ENCODE measurements at places on chromosomes 5 and 9. TPM values are rescaled to one million over a fixed set of nuclear protein-coding genes. Genes with fewer than 3 reads are reported as not detected.

- H3K4me3 ChIP-seq: no peak overlapping the region
- no peak overlapping the region for H3K27ac ChIP-seq
- DNase-seq: no peak
- no peaks in the 10 kb centered on the region for H3K36me3 ChIP-seq
- no peaks in the 10 kb centered on the region for H3K27me3 ChIP-seq
Measured at GRCh38 chr5:18828351-18828750, 1159.6 kb downstream of the CDH18 start.

DNA sequence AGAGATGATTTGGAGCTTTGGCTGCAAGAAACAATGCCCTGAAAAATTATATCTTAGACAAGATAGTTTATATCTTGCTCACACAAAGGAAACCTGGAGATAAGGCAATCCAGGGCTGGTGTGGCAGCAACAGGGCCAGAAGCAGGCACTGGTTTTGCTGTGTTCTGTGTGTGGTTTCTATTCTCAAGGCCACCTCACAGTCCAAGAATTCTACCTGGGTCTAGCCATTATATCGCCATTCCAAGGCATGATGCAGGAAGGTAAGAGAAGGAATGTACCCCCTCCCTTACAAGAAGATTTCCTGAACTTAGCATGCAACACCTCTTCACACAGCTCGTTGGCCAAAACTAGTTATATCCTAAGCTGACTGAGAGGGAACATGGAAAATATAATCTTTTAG is 74.5 kb upstream of the MEGF10 start:
- no peaks in the 10 kb centered on the region for H3K27me3 ChIP-seq
- DNase-seq: no peak
- H3K36me3 ChIP-seq: no peaks in the 10 kb centered on the region
- H3K4me3 ChIP-seq: no peak overlapping the region
- no peak overlapping the region for H3K27ac ChIP-seq
- H3K4me1 ChIP-seq: no peaks in the 10 kb centered on the region

DNA sequence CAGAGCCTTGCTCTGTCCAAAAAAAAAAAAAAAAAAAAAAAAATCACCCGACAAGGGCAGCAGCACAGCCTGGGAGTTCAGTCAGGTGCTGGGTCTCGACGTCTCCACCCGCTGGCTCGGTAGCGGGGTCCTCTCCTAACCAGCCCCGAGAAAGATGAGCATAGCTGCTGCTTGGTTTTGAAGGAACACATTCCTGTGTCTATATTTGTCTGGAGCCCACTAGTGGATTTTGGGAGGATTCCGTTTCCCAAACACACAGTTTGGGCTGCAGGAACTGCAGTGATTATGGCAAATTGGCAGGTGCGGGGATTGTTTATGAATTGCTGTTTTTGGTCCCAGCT is 1.2 kb downstream of the OTULINL start:
- H3K4me1 ChIP-seq: peaks cover 17% of the 10 kb centered on the region
- no peak for DNase-seq
- H3K36me3 ChIP-seq: no peaks in the 10 kb centered on the region
- H3K27me3 ChIP-seq: no peaks in the 10 kb centered on the region
- peak overlapping the region; percentile 56 for H3K27ac ChIP-seq

- no peaks in the 10 kb centered on the region for H3K4me1 ChIP-seq
- no peak for DNase-seq
- no peaks in the 10 kb centered on the region for H3K27me3 ChIP-seq
- no peak overlapping the region for H3K27ac ChIP-seq
- H3K36me3 ChIP-seq: no peaks in the 10 kb centered on the region
Measured at GRCh38 chr5:119470851-119471451, 18.7 kb downstream of the HSD17B4 start.

DNA sequence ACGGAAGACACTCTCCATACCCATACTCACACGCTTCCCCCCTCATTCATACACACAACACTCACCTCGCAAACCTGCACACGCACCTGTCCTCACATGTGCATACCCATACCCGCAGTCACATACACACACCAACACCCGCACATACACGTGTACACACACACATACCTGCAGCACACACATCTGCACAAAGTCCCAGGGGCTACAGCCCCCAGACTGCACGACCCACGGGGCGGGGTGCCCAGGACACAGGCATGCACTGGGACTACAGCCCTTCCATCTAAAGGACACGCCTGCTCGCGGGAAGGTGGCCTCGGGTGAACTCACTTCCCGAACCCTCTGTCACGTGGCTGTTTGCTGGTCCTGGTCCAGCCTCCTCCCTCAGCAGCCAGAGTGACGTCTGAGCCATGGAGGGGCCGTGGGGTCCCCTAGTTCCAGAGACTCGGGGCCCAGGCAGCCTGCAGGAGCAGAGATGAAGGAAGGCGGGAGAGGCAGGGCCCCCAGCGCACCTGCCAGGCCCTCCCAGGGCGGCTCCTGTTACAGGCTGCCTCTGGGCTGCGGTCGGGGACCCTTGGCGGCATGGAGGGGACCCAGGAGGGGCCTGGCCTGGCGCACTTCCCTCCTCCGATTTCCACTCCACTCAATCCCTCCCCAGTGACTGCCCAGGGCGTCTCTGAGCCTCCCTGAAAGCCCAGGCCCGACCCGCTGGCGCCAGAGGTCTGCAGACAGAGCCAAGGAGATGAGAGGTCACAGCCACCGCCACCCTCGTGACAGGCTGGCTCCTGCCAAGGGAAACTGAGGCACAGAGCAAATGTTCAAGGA is 8.1 kb downstream of the SLC12A7 start:
- no peak overlapping the region for H3K27ac ChIP-seq
- H3K4me1 ChIP-seq: peaks cover 38% of the 10 kb centered on the region
- DNase-seq: peak; percentile 68
- no peaks in the 10 kb centered on the region for H3K36me3 ChIP-seq

DNA sequence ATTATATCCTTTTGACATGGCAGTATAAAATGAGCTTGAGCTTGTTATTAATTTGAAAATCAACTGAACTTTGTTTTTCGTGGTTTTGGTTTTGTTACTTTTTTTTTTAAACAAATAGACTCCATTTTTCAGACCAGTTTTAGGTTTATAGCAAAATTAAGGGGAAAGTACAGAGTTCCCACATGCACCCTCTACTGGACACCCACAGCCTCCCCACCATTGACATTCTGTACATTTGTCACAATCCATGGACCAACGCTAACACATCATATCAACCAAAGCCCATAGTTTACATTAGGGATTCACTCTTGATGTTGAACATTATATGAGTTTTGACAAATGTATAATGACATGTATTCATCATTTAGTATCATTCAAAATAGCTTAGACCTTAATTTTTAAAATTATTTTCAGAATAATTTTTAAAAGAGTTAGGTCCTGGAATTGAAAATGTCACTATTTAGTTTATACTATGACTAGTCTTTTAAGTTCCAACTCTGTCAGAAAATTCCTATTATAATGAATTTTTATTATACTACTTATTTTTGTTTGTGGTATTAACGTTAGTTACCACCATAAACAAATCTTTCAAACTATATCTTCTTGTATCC is 35.3 kb upstream of the JMY start:
- no peak for DNase-seq
- H3K4me3 ChIP-seq: no peak overlapping the region
- H3K27me3 ChIP-seq: no peaks in the 10 kb centered on the region
- H3K27ac ChIP-seq: no peak overlapping the region

DNA sequence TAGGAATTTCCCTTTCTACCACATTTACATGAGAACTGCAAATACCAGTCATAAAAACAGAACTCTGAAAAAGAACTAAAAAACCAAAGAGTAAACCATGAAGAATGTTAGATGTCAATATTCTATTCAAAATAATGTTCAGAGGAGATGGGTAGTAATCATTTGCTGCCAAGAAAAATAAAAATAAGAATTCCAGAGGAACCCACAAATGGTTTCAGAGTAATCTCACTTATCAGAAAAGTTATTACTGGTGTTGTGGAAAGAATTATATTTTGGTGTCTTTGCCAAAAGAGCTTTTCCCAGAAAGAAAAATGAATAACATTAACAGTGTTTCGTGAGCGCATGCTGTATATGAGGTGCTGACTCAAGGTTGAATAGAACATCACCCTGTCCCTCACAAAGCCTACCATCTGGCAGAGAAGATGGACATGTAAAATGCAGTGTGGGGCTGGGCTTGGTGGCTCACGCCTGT is 35.6 kb downstream of the GPR21 start:
- no peaks in the 10 kb centered on the region for H3K4me1 ChIP-seq
- H3K36me3 ChIP-seq: peaks cover 4% of the 10 kb centered on the region
- no peak overlapping the region for H3K4me3 ChIP-seq

DNA sequence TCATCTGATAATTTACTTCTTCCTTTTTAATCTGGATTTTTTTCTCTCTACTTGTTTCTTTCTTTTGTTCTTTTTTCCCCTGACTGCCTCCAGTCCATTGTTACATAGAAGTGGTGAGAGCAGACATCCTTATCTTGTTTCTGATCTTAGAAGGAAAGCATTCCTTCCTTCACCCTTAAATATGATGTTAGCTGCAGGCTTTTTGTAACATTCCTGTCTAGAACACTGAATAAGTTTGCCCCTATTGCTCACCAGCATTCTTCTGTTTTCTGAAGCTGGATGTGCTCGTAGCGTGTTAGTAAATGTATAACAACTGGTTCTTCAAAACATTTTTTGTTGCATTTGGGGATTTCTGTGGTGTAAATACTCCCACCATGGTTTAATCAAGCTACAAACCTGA is 136.7 kb upstream of the NFIL3 start:
- no peaks in the 10 kb centered on the region for H3K36me3 ChIP-seq
- no peak for DNase-seq
- H3K4me1 ChIP-seq: no peaks in the 10 kb centered on the region
- no peak overlapping the region for H3K27ac ChIP-seq
- H3K27me3 ChIP-seq: no peaks in the 10 kb centered on the region

DNA sequence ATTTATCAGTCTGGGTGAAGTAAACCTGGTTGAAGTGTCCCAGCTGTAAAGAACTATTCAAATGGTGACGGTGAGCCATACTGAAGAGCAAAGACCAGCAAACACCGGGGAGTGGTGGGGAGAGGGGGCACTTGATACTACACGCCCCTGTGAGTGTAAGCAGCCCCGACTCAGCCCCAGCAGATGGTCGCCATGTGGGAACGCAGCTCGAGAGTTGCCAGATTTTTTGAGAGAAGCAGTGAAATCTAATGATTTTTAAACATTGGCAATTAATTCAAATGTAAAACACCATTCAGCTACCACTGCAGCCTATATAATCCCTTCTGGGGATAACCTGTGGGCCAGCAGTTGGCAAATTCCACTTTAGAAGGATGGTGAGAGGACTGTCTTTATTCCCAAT is 1386.9 kb upstream of the WWC1 start:
- H3K4me3 ChIP-seq: no peak overlapping the region
- no peaks in the 10 kb centered on the region for H3K27me3 ChIP-seq
- DNase-seq: no peak

DNA sequence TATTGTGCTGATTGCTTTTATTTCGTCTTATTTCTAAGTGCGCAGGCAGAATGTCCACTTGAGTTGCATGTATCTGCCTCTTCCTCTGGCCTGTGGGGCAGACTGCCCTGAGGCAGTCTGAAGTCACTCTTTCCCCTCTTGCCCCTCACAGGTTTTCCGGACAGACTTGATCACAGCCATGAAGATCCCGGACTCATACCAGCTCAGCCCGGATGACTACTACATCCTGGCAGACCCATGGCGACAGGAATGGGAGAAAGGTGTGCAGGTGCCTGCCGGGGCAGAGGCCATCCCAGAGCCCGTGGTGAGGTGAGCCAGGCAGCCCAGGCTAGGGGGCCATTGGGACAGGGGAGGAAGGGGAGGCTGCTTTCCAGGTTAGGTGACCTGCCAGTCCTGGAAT is 26.4 kb downstream of the JADE2 start:
- peak overlapping the region; percentile 56 for H3K27ac ChIP-seq
- DNase-seq: no peak
- H3K4me1 ChIP-seq: peaks cover 12% of the 10 kb centered on the region

DNA sequence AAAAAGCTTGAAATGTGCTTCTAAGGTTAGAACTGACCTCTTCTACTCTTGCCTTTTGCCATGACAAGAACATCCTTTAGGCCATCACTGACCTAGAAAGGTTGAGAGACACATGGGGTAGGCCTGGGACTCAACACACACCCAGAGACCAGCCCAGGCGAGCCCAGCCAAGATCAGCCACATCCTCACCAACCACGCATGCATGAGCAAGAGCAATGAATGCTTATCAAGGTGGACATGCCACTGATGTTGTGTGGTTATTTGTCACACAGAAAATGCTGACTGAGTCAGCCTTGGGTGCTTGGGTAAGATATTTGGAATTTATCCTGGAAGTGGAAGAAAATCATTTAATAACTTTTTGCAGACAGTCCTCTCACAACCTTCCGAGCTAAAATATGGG is 39.4 kb downstream of the SMIM23 start:
- no peak overlapping the region for H3K27ac ChIP-seq
- no peak for DNase-seq
- H3K27me3 ChIP-seq: no peaks in the 10 kb centered on the region
- no peaks in the 10 kb centered on the region for H3K4me1 ChIP-seq

DNA sequence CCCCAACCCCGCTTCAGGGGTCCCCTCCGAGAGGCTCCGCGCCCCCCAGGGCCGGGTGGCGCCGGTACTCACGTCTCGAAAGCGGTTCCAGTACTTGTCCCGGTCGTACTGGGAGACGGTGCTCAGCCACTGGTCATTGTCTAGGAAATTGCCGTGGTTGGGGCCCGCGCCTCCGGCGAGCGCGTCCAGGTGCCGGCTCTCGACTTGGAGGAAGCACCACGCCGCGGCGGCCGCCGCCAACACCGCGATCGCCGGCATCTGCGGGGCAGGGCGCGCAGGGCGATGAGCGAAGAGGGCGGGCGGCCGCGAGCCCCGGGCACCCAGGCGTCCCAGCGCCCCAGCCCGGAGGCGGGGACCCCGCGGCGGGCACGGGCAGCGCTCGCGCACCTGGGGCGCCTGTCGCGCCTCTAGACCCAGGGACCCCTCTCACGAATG is 808 bp downstream of the SPOCK1 start:
- H3K4me1 ChIP-seq: peaks cover 4% of the 10 kb centered on the region
- DNase-seq: peak; percentile 75
- H3K4me3 ChIP-seq: no peak overlapping the region
- H3K27ac ChIP-seq: no peak overlapping the region

- H3K36me3 ChIP-seq: no peaks in the 10 kb centered on the region
- no peak overlapping the region for H3K4me3 ChIP-seq
- no peaks in the 10 kb centered on the region for H3K27me3 ChIP-seq
- peaks cover 60% of the 10 kb centered on the region for H3K4me1 ChIP-seq
Measured at GRCh38 chr5:150614661-150615060, 25.8 kb upstream of the SYNPO start.

GRCh38 chr9:118929287-118929686 is 439.9 kb downstream of the BRINP1 start:
- H3K4me3 ChIP-seq: no peak overlapping the region
- no peaks in the 10 kb centered on the region for H3K36me3 ChIP-seq
- no peaks in the 10 kb centered on the region for H3K27me3 ChIP-seq
- H3K27ac ChIP-seq: no peak overlapping the region

GRCh38 chr9:114988962-114989599 is 58.7 kb upstream of the TNFSF8 start:
- H3K4me3 ChIP-seq: no peak overlapping the region
- H3K27me3 ChIP-seq: no peaks in the 10 kb centered on the region
- no peaks in the 10 kb centered on the region for H3K4me1 ChIP-seq
- no peak for DNase-seq
- H3K27ac ChIP-seq: no peak overlapping the region
- H3K36me3 ChIP-seq: no peaks in the 10 kb centered on the region

GRCh38 chr9:4221931-4222330 is 77.9 kb downstream of the GLIS3 start:
- no peak overlapping the region for H3K27ac ChIP-seq
- DNase-seq: no peak
- H3K4me3 ChIP-seq: no peak overlapping the region
- H3K36me3 ChIP-seq: no peaks in the 10 kb centered on the region
- H3K27me3 ChIP-seq: no peaks in the 10 kb centered on the region

GRCh38 chr5:96952118-96952750 is 16.4 kb downstream of the LNPEP start:
- no peaks in the 10 kb centered on the region for H3K27me3 ChIP-seq
- no peak for DNase-seq
- H3K36me3 ChIP-seq: no peaks in the 10 kb centered on the region
- peaks cover 12% of the 10 kb centered on the region for H3K4me1 ChIP-seq
- H3K27ac ChIP-seq: no peak overlapping the region

The C9orf153 gene
- polyA plus RNA-seq: 0.42 TPM

The PCDHB9 gene
- 1.2 TPM for polyA plus RNA-seq

The NUTM2F gene
- polyA plus RNA-seq: 0.11 TPM
